ENCODE measurements at places on chromosomes 3 and 15. TPM values are rescaled to one million over a fixed set of nuclear protein-coding genes. Genes with fewer than 3 reads are reported as not detected.

SLC28A2 gene
- 0.40 TPM for polyA plus RNA-seq

ANKRD63 gene
- polyA plus RNA-seq: 0.18 TPM

CPNE9 gene
- polyA plus RNA-seq: 0.07 TPM

TMEM212 gene
- not detected for polyA plus RNA-seq

PTH1R gene
- 179 TPM for polyA plus RNA-seq

GPR62 gene
- 0.49 TPM for polyA plus RNA-seq

AP3B2 gene
- 2.8 TPM for polyA plus RNA-seq

GRCh38 chr15:63877713-63878271 is 44.0 kb upstream of the HERC1 start:
- no peak for DNase-seq

DNA sequence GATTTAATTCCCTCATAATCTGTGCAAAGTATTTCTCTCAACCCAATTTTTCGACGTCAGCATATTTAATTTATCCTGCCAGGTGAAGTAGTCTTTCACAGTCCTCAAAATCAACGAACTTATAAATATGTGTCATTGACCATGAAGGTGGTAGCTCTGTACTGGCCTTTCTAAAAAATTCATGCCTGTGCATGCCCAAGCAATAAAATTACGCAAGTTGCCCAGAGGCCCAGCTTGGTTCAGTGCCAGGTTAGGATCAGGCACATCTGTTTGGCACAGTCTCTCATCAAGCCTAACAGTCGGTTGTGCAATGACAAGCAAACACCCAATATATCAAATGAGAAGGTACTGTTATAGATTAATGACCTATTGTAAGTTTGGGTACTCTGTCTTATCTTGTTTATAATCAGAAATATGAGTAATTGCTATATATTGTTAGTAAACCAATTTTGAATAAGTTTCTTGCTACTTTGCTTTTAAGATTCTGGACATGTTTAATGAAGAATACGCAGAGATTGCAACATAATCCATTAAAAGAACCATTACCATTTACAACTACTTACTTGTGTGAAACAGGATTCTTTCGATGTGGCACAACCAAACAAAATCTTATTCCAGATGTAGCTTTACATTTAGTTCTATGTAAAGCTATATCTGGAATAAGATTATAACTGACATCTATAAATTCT is 159.0 kb upstream of the IL12A start:
- no peak for DNase-seq

- no peak for DNase-seq
Observed at GRCh38 chr3:140570602-140571001, 107.3 kb upstream of the TRIM42 start.

- DNase-seq: no peak
Observed at GRCh38 chr3:77464111-77464688, 424.3 kb downstream of the ROBO2 start.

GRCh38 chr15:28208583-28208982 is 109.5 kb upstream of the OCA2 start:
- no peak for DNase-seq

DNA sequence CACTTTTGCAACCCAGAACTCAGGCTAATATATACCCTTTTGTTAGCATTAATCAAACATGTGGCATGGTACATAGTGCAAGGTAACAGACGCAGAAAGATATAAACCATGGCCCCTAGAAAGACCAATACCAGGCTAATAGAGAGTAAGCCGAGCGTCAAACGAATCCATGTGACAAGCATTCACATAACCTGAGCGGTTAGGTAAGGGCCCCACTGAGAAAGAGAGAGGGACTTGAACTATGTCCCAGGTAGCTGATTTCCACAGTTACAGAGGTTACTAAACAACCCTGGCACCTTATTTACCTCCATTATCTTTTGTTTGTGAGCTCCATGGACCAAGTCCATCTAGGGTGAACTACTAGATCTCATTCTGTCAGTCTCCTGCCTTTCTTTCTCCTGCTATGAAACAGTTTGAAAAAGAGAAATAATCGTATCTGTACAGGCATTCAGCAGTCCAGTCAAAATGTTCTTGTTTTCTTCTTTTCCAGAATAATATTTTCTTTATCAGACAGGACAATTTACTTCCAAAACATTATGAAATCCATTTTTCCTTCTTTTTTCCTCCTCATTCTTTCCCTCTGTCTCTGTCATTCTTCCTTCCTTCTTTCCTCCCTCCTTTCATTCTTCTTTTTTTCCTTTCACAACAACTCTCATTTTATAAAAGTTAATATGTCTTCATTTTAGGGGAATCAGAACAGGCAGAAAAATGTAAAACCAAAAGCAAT is 30.5 kb upstream of the TNFSF10 start:
- no peak for DNase-seq

DNA sequence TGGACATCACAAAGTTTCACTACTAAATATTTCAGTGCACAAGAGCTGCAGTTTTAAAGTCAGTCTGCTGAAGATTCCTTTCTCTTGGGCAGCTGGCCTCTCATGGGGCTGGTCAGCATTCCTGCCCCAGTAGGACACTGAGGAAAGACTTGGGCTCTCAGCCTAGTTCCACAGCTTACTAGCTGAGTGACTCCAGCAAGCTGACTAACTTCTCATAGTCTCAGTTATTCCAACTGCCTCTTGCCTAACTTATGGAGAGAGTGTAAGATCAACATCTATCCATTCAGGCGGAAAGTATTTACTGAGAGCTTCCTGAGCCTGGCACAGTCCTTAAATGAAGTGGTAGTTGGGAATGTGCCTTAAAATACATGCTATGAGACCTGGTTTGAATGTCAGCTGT is 27.0 kb downstream of the TM4SF4 start:
- DNase-seq: no peak

- DNase-seq: no peak
Observed at GRCh38 chr15:92323525-92323924, 70.2 kb upstream of the ST8SIA2 start.

DNA sequence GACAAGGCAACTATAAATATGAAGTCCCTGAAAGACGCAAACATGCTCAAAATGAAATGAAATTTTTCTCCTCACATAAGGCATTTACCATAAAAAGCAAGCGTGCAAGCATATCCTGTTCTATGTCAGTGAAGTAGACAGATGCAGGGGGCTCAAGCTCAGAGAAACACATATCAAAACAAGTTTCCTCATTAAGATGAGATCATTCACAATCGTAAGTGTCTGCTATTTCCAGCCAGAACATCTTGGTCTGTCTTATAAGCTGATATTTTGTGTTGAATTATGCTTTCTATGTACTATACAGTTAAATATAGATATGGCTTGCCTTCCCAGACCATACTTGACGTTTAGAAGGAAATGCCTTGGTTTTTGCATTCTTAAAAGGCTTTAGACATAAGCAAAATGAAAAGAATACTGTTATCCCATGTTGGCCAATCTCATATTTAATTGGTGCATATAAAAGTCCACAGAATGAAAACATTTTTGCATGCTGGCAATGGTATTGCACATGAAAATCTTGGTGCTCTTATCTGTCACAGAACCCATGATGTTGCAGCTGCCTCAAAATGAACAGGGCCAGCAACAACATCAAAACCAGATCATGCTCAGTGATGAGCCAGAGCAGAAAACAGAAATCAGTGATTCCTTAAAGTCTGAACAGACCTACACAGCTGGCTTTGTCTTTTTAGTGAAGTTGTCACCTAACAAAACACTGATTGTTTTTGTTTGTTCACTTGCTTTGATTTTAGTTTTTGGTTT is 65.4 kb downstream of the SIDT1 start:
- DNase-seq: no peak

GRCh38 chr15:63884953-63885352 is 51.2 kb upstream of the HERC1 start:
- no peak for DNase-seq

DNA sequence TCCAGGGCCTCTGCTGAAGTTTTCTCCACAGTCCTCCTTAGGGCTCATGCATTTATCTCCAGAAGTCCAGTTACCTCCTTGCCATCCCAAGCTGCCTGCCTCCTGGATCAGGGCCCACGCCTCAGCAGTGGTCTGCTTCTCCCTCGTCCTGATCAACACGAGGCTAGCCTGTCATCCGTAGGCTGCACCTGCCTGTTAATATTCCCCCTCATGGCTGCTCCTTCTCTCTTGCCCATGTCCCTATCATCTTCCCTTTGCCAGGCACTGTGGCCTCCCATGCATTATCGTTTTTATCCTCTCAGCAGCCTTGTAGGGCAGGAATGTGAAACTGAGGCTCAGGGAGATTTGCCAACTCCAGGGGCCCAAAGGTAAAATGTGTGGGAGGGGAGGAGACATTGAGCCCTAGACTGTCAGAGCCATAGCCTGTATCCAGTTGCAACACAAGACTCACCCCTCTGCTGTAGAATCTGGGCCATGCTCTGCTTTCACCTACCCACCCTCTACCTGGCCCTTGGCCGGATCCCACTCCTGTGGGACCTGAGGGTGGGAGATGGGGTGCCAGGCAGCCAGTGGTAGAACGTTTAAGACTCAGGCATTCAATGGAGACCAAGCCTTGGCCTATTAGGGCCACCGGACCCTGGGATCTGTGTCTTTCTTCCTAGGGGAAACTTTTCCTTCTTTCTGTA is 4.6 kb downstream of the GRM2 start:
- no peak for DNase-seq

- DNase-seq: no peak
Observed at GRCh38 chr3:51392355-51393133, 1.5 kb downstream of the RBM15B start.

DNA sequence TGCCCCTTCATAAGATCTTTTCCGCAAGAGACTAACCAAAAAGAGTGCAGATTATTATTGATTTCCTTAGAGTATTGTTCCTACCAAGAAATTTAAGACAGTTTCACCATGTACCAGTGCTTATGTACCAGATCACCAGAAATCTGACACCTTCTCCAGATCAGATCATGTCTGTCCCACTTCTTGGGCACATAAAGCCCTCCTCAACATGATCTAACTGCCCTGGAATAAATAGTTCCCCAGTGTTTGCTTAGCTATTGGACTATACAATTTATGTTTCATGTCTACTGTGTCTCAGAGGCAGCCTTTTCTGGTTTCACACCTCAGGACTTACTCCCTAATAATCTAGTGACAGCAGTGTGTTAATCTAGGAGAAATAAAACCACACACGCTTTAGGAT is 46.8 kb downstream of the NME9 start:
- no peak for DNase-seq

GRCh38 chr3:86989006-86989405 is 1.9 kb downstream of the VGLL3 start:
- no peak for DNase-seq

GRCh38 chr15:33190539-33190938 is 4.0 kb downstream of the FMN1 start:
- no peak for DNase-seq

- no peak for DNase-seq
Observed at GRCh38 chr15:52496776-52497470, 31.8 kb downstream of the MYO5A start.

- no peak for DNase-seq
Observed at GRCh38 chr15:58139276-58139988, 1.3 kb downstream of the AQP9 start.

- no peak for DNase-seq
Observed at GRCh38 chr15:41930221-41930866, 36.5 kb upstream of the SPTBN5 start.

GRCh38 chr3:138367911-138368310 is 19.5 kb downstream of the MRAS start:
- no peak for DNase-seq

Data from right renal cortex interstitium (tissue), 3 donors.